Bone marrow (tissue), 2 donors: ENCODE measurements at places on chromosomes 16 and 17.

- DNase-seq: no peak
Observed at GRCh38 chr17:71535321-71535720, 585.5 kb upstream of the SOX9 start.

DNA sequence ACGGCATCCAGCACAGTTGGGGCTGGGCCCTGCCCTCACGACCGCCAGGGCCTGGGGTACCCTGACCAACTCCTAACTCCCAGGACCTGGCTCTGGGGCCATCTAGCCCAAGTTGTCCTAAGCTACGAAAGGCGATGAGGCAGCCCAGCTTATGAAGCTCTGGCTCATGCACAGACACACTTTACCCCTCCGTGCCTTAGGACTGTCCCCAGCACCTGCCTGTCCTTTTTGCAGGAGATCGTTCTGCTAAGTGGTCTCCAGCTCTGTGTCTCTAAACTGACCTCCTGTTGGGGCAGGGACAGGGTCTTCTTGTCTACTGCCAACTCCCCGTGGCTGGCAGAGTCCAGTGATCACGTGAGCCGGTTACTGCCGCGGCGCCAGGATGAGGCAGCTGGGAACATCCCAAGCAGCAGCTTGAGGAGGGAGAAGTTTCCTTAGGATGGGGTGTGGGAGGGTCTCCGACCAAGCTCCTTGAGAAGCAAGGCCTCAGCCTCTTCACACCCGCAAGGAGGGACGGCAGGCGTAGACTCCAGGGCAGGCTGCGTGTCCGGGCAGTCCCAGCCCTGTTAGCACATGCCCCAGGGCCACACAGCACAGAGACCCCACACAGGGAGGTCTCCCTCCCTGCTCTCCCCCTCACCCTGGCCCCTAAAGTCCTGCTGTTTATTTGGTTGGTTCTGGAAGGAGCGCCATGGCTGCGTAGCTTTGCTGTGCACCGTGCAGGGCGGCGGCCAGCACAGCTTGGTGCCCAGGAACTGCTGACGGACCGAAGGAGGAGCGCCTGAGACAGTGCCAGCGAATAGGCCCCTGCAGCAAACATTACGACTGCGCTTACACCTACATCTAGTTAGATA lies 16.4 kb upstream of the METRNL start:
- DNase-seq: no peak

DNA sequence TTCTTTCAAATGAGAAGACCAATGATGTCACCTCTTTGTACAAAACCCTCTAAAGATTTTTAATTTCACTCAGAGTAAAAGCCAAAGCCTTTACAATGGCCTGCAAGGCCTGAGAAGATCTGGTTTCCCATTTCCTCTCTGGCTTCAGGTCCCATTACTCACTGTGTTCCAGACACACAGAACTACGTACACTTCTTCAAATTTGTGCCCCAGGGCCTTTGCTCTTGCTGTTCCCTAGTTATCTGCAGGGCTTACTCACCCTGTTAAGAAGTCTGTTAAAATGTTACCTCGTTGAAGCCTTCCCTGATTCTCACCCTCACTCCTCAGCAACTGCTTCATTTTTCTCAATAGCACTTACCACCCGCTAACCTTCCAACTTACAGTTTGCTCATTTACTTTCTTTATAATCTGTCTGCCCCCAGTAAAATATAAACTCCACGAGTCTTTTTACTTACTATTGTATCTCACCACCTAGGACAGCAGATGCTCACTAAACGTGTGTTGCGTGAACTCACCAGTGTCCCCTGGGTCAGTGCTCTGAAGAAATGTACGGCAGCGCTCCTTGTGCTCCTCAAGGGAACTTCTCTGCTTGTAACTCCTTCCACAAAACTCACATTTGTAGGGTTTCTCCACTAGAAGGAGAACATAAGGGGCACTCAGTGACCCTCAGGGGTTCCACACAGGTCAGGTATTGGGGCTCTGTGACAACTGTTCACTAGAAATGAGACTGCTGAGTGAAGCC lies 50.2 kb downstream of the GRB7 start:
- DNase-seq: no peak

DNA sequence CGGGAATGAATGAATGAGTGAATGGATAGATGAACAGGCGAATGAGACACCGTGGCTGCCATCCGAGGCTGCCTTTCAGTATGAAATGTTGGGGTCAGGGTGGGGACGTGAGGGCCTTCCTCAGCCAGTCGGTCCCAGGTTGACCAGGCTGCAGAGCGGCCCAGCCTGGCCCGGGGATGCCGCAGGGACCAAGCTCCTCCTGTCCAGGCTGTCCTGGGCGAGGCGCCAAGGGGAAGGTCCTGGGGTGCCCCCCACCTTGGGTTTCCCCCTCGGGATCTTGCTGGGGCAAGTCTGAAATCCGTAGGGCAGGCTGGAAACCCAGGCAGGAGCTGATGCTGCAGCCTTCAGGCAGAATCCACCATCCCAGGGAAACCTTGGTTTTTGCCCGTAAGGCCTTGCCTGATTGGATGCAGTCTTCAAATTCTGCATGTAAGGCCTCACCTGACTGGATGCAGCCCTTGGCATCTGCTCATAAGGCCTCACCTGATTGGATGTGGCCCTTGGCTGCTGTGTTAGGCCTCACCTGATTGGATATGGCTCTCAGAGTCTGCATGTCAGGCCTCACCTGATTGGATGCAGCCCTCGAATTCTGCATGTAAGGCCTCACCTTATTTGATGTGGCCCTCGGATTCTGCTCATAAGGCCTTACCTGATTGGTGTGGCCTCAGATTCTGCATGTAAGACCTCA lies 61.7 kb upstream of the ZNF469 start:
- no peak for DNase-seq

GRCh38 chr16:57882792-57883191 lies 80.5 kb upstream of the KIFC3 start:
- DNase-seq: no peak

- no peak for DNase-seq
Observed at GRCh38 chr17:16941072-16942036, 30.6 kb downstream of the TNFRSF13B start.

DNA sequence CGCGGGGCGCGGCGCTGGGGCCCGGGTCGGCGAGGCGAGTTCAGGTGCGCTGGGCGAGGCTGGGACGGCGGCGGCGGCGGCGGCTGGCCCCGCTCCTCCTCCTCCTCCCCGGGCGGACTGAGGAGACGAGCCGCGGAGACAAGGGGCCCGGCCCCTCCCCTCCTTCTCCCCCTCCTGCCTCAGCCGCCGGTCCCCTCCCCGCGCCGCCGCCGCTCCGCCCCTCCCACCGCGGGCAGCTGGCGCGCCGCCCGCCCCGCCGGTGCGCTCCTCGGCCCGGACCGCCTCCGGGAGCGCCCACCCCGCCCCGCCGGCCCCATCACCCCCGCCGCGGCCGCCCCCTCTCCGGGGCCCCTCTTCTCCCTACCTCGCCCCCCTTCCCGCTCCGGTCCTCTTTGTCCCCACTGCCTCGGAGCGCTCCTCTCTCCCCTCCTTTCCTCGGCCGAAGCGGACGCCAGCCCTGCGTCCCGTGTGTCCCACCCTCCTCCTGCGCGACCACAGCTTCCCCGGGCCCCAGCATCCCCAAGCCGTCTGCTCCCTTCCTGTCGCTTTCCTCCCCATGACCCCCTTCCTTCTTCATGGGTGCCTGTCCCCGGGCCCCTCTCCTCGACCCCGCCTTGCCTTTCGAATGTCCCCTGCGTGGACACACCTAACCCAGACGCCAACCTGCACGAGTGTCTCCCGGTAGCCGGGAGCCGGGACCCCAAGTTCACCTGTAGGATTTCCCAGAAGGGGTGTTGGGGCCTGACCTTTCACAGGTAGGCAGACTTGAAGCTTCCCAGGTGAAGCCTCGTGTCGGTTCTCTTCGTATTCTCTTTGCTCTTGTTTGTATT lies at the start of gene TOX3:
TSS of gene TOX3 (minus strand) at position 140 of the 830 bp plus-strand sequence. CDS start 420 bp downstream, outside the sequence.
- DNase-seq: no peak

DNA sequence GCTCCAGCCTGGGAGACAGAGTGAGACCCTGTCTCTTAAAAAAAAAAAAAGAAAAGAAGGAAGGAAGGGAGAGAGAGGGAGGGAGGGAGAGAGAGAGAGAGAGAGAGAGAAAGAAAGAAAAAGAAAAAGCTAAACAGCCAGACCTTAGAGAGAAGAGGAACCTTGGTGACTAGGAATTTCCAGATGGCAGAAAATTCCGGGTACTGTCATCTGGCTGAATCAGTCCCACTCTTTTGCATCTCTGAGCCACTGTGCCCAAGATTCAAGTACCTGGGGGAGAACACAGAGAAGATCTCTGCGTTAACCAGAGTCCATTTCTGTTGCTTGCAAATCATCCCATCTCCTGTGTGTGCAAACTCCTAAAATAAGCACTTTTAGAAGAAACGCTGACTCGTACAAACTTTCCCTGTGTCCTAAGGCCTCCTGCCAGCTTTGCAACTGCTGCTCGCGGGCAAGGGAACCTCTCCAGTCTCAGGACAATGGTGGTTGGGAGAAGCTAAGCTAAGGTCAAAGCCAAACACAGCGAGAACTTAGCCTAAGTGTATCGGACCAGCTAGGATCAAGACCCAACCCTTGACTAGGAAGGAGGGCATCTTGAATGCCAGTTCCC lies 18.0 kb downstream of the BMERB1 start:
- DNase-seq: no peak

- peak; percentile 87 for DNase-seq
Observed at GRCh38 chr17:2282297-2282873, 21.2 kb downstream of the SMG6 start.

- no peak for DNase-seq
Observed at GRCh38 chr16:73060892-73061490, 13.1 kb upstream of the ZFHX3 start.

GRCh38 chr17:6989779-6990178 lies 6.1 kb upstream of the ALOX12 start:
- no peak for DNase-seq

- no peak for DNase-seq
Observed at GRCh38 chr16:1751946-1752345, 19.4 kb downstream of the NME3 start.

DNA sequence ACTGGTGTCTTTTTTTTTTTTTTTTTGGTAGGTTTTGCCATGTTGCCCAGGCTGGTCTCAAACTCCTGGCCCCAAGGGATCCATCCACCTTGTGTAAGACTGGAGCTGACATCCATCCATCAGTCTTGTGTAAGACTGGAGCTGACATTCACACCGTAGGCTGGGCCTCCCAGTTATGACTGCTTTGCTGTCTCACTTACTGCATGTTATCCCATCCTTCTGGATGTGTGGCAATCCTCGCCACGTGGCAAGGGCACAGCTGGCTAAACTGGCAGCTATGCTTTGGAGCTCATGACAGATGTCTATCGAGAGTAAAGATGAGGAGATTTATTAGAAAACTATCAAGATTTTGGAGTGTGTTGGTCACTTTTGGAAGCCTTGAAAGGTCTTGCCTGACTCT lies 115.1 kb downstream of the ABCA8 start:
- DNase-seq: no peak

DNA sequence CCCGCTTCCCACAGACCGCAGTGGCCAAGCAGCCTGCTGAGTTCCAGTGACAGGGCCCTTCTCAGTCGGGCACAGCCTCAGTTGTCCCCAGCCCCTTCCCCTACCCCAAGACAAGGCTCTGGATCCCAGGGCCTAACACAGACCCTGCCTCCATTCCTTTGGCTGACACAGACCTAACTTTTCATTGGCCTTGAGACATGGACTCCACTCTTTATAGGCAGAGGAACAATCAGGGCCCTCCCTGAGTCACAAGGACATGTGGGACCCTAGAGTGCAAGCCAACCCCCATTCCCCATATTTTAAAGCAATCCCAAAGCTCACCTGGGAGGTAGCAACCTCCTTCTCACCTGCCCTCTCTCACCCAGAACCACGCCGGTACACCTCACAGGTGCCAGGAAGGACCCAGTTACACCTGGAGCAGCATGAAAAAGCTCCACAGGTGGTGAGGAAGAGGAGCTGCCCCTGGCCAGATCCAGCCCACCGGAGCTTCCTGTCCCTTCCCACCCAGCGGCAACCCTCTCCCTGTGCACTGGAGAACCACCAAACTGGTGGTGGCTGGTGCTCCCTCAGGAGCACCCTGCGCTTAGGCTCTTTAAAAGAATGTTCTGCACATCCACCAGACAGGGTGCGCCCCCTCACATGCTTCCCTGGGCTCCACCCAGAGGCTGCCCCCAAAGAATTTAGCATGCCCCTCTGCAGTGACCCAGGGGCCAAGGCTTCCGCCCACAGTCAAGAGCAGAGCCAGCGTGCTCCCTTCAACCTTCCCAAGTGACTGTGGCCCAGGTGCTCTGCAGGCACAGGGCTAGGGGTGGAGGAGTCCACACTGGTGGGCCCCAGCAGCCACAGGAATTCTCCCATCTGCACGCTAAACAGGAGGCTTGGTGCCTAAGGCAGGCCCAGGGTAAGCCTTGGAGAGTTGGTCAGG lies 3.4 kb downstream of the MNT start:
- DNase-seq: no peak

- DNase-seq: no peak
Observed at GRCh38 chr16:89048090-89048725, 45.4 kb upstream of the ACSF3 start.

- no peak for DNase-seq
Observed at GRCh38 chr16:84832488-84833143, 12.8 kb downstream of the CRISPLD2 start.

DNA sequence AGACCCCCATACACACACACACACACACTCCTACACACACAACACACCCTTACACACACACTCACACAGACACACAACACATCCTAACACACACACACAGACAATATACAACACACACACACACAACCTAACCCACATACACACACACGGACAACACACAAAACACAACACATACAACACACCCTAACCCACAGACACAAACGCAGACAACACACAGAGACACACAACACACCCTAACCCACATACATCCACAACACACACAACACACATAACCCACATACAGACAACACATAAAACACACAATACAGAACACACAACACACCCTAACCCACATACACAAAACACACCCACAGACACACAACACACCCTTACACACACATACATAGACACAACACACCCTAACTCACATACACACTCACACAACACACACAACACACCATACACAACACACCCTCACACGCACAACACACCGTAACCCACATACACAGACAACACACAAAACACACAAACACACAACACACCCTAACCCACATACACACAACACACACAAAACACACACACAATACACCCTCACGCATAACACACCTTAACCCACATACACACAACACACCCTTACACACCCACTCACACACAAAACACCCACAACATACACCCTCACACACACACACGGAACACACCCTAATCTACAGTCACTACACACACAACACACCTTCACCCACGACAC lies 4.4 kb downstream of the ASGR1 start:
- DNase-seq: no peak

DNA sequence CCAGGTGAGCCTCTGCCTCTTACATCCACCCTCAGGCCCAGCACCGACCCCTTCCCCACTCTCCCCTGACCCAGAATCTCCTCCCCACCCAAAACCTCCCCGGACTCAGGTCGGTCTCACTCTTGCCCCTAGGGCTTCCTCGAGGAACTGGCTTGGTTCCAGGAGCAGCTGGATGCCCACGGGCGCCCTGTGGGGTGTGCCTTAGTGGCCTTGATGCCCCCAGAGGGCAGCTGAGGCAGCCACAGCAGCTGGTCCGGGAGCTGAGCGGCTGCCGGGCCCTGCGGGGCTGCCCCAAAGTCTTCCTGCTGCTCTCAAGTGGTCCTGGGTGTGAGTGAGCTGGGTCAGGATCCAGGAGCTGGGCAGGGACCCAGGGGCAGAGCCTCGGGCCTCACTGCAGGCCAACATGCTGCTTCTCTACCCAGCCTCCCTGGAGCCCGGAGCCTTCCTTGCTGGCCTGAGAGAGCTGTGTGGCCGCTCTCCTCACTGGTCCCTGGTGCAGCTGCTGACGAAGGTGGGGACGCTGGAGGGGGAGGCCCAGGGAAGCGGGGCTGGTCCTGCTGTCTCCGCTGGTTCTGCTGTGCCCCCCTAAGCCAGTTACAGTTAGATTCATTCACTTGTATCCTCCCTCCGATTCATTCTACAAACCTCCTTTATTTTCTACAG lies 9.6 kb downstream of the ZNF213 start:
- no peak for DNase-seq

GRCh38 chr17:75241996-75242460 lies 19.4 kb downstream of the GGA3 start:
- DNase-seq: no peak
